ENCODE measurements at places on chromosomes 6 and 20.
A peak's percentile ranks its signal among the peaks of the same experiment; 100 is the strongest.

- DNase-seq, result no peak
Measured at GRCh38 chr20:46255440-46256104, 52.7 kb downstream of the CDH22 start.

DNA sequence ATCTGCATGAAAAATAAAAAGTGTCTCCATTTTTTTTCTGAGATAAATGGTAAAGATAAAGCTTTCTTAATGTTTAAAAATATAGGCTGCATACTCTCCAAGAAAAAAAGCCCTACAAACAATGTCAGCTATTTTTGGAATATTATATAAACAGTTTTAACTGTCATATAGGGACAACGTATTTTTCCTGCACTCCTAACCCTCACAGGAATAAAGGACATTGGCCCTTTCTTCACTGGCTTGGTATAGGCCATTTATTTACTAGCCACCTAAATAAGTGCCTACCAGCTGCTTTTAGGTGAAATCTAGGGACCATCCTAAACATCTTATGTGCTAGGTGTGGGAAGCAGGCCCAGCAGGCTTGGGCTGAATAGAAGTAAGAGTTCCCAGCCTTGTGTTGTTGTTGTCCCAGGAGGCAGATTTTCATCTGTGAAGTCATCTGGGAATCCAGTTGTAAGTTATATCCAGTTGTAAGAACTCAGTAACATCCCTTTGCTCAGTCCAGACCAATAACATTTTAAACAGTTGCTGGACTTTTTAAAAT is 21.3 kb downstream of the FOXO3 start:
- DNase-seq, result peak; percentile 27

- peak; percentile 33 for DNase-seq
Measured at GRCh38 chr20:3041854-3042409, 1.5 kb upstream of the GNRH2 start.

- DNase-seq, result no peak
Measured at GRCh38 chr6:5662797-5663196, 343.9 kb downstream of the NRN1 start.

- DNase-seq, result no peak
Measured at GRCh38 chr6:5213836-5214235, 46.9 kb downstream of the LYRM4 start.

GRCh38 chr6:71045296-71045695 is 88.4 kb upstream of the B3GAT2 start:
- no peak for DNase-seq

DNA sequence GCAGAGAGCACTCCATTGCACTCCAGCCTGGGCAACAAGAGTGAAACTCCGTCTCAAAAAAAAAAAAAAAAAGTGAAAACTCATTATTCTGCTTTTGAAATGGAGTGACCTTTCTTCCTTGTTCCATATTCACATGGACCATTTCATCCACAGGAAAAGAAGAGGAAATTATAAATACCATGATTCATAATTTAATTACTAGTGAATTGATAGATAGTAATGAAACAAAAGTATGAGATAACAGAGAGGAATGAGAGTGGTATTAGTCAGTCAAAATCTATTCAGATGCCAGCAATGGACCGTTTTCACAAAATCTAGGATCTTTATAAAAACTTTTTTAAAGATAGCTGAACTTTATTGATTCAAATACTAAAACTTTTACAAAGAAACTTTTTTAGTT is 443.1 kb upstream of the FLRT3 start:
- DNase-seq, result no peak

DNA sequence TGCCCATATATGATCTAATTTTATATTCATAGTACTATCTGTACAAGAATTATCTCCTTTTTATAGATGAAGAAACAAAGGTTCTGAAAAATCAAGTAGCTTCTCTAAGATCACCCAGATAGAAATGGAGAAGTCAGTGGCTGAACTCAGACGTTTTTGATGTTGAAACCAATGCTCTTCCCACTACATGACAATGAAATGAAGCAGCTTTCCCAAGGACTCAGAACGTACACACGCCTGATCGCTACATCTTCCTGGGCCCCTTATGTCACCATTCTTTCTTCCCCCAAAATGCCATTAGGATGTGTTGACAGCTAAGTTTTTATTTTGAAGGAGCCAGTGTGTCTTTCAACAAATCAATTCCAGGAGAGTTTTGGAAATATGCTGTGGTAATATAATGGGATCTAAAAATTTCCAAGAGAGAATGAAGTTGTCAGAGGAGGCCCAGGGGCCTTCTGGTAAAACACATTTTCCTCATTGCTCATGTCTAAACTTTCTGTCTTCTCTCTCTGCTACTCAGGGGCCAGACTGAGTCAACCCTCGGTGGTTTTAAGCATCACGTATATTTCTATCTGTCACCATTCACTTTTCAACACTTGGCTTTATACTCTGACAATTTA is 98.1 kb upstream of the COL21A1 start:
- no peak for DNase-seq

DNA sequence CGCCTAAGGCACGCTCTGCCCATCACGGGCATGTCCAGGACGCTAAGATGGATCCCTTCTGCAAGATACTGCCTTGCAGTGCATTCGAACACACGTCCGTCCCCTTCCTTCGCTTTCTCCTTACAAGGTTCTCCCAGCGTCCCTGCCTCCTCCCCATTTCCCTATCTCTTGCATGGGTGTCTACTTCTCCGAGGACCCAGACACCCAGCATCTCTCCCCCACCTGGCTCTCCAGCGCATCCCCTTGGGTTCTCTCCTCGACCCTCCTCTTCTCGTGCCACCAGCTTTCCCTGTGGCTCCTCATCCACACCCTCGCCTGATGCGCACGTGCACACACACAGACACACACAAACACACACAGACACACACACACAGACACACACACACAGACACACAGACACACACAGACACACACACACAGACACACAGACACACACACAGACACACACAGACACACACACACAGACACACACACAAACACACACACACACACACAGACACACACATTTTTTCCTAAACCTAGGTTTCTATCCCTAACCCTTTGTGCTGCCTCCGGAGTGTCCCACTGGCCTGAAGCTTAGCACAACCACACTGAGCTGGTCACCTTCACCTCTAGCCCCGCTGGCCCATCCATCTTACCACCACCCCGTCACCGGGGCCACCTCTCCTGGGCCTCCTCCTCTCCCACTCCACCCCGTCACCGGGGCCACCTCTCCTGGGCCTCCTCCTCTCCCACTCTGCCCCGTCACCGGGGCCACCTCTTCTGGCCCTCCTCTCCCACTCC is 31.9 kb downstream of the ANKRD60 start:
- no peak for DNase-seq

DNA sequence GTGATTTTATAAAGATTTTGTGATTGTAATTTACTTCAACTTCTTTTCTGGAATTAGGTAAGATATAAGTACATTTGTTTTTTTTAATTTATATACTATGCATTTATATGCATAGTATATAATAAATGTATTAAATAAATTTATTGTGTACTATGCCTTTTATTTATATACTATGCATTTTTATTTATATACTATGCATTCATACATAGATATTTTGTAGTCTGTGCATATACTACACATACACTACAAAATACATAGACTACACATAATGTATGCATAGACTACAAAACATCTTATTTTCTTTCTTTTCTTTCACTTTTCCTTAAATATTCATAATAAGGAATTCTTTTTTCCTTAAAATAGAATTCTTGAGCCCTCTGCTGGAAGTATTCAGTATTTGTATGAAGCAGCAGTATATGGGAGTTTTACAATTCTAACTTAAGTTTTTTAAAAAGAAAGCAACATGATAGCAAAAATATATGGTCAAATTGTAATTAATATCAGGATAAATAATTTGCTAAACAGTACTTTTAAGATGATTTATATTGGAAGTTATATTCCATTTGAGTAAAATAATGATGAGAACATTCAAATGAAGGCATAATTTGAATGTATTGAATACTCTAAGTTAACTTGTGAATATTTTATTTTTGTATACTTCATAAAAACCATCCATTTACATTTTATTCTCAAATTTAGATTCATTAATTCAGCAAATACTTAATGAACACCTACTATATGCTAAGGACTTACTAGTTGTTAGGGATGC is 129.3 kb downstream of the KLHL32 start:
- peak; percentile 40 for DNase-seq

DNA sequence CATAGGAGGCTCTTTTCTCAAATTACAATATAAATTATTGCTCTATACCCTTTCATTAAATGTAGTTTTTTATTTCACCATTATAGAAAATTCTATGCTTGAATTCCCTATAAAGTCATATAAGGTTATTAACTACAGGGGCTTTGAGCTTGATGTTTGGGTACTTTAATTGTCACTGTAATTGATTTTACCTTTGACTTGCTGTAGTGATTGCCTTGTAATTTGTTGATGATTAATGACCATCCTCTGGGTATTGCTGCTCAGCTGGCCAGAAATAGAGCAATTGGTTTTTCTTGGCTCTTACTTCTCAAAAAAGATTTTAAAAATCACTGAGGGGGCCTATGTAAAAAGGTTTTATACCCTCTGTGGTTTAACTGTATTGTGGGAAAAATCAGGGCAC is 1186.0 kb downstream of the KHDRBS2 start:
- DNase-seq, result no peak

GRCh38 chr6:17032988-17033634 is 68.7 kb upstream of the STMND1 start:
- no peak for DNase-seq

GRCh38 chr6:114816678-114817077 is 473.9 kb upstream of the HS3ST5 start:
- DNase-seq, result no peak

DNA sequence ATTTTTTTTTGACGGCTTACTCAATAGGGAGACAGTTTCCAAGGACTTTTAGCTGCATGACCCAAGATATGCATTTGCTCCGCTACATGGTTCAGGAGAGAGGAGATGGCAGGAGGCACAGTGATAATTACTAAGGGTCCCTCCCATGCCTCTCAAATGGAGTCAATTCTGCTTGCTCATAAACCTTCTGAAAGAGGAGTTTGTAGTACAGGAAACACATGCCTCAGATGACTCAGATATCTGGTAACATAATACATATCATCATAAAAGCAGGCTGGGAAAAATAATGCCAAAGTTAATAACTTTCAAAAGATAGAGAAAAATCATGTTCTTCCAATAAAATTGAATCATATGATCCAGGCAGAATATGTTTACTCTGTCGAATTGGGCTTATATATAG is 97.6 kb upstream of the DEFB112 start:
- no peak for DNase-seq

GRCh38 chr6:31727717-31728671 is 1.1 kb downstream of the DDAH2 start:
- no peak for DNase-seq

DNA sequence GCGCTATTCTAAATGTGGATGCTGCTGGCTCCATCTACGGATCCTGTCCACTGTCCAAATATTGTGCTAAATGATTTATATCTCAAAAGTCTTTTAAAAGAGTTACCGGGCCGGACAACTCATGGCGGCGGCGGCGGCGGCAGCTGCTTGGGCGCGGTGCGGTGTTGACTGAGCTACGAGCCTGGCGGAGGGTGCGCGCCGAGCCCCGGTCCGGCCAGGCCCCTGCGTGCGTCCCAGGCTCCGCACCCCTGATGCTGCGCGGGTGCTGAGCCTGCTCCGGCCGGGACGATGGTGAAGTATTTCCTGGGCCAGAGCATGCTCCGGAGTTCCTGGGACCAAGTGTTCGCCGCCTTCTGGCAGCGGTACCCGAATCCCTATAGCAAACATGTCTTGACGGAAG is 303.4 kb downstream of the CENPW start:
- DNase-seq, result no peak

GRCh38 chr20:22807045-22807444 is 222.7 kb upstream of the FOXA2 start:
- no peak for DNase-seq

- no peak for DNase-seq
Measured at GRCh38 chr6:23537828-23538227, 588.2 kb upstream of the NRSN1 start.

DNA sequence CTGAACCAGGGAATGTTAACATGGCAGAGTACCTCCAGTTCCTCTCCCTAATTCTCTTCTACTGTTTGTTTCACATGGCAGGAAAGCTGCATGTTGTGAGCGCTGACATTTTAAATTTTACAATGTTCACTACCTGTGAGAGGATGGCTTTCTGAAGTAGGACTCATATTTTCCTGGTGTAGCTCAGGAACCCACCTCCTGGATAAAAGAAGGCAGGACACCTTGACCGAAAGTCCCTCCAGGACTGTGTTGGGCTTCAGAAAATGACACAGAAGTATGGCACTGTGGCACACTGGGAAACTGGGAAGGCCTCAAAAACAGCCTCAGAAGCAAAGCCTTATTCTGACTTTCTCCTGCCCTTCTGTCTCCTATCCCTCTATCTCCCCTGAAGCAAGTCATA is 33.3 kb downstream of the PTPRK start:
- peak; percentile 42 for DNase-seq

DNA sequence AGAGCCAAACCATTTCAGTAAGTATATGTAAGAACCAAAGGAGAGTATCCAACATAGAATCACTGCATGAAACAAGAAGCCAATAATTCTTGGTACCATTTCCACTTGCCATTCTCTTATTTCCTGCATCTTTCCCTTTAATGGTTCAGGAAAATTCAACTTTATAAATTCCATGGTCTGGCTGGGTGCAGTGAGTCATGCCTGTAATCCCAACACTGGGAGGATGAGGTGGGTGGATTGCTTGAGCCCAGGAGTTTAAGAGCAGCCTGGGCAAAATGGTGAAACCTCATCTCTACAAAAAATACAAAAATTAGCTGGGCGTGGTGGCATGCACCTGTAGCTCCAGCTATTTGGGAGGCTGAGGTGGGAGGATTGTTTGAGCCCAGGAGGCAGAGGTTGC is 21.2 kb downstream of the NHLRC1 start:
- DNase-seq, result no peak

DNA sequence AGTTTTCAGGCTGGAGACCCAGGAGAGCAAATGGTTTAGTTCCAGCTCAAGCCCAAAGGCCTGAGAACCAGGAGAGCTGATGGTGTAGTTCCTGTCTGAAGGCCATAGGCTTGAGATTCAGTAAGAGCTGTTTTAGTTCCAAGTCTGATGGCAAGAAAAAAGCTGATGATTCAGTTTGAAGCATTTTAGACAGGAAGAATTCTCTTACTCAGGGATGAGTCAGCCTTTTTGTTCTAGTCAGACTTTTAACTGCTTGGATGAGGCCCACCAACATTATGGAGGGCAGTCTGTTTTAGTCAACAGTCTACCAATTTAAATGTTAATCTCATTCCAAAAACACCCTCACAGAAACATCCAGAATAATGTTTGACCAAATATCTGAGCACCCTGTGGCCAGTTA is 2.5 kb downstream of the ZSCAN26 start:
- DNase-seq, result no peak

DNA sequence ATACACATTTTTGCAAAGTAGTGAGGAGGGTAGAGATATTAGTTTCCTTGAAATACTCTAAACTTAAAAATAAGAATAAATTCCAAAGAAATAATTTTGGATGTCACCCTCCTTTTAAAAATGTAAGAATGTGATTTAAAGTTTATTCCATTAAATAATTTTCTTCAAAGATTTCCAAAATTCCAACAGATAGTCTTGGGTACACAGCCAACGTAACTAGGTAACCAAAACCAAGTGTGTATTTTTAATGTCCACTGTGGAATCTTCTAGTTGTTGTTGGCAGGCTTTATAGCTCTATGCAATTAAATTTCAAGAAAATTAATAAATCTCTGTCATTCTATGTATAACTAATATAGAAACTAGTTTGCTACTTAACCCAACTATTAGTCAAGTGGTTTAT is 101.3 kb downstream of the COL21A1 start:
- DNase-seq, result no peak
